ENCODE measurements at places on chromosomes 7 and 10.

DNA sequence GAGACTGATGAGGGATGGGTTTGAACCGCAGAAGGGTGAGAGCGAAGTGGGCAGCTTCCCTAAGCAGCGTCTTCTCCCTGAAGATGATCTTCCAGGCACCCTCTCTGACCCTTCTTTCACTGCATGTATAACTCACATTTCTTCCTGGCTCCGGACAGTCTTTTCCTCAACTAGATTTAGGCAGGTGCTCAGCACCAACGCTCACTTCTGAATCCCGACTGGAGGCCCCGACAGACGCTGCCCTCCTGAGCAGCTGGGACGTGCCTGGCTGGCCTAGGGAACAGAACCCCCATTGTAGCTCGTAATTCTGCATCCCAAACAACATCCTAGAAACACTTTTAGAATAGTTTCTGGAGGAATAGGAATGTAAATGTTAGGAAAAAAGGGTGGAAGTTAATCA lies 206.6 kb downstream of the DIP2C start:
- DNase-seq: no peak

DNA sequence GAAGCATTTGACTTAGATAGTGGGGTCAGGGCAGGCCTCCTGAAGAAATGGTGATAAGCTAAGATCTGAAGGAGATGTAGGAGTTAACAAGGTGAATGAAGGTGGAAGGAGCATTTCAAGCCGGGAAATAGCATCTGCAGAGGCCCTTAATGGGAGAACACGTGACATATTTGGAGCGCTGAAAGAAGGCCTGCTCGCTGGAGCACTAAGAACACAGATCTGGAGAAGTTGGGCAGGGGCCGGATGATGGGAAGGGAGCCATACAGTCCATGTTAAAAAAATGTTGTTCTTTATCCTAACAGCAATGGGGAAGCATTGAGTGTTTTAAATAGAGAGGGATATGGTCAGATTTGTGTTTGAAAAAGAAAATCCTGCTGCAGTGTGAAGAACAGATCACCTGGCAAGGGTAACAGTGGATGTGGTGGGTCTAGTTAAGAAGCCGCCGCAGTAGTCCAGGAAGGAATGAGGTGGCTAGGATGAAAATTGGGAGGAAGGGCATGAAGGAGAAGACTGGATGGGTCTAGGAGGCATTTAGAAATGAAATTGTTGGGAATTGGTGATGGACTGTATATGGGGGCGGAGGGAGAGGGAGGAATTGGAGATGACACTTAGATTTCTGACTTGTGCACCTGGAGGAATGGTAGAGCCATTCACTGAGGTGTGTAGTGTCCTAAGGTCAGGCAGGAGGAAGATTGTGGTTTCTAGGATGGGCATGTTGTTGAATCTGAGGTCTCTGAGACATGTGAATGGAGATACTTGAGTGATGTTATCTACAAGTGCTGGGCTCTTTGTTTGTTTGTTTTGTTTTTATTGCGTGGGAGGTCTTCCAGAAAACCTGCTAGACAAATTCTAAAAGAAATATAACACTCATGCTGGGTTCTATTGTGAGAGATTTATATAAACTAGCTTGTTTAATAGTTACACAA lies 58.4 kb downstream of the MET start:
- DNase-seq: no peak

- no peak for DNase-seq
These were observed 906.2 kb downstream of the LRMDA start for GRCh38 chr10:76337641-76338040.

GRCh38 chr10:85900061-85900460 lies 466.5 kb downstream of the GRID1 start:
- no peak for DNase-seq

- no peak for DNase-seq
These were observed 52.8 kb upstream of the PTER start for GRCh38 chr10:16384021-16384420.

- no peak for DNase-seq
These were observed 222.0 kb downstream of the TWIST1 start for GRCh38 chr7:18895456-18895855.

DNA sequence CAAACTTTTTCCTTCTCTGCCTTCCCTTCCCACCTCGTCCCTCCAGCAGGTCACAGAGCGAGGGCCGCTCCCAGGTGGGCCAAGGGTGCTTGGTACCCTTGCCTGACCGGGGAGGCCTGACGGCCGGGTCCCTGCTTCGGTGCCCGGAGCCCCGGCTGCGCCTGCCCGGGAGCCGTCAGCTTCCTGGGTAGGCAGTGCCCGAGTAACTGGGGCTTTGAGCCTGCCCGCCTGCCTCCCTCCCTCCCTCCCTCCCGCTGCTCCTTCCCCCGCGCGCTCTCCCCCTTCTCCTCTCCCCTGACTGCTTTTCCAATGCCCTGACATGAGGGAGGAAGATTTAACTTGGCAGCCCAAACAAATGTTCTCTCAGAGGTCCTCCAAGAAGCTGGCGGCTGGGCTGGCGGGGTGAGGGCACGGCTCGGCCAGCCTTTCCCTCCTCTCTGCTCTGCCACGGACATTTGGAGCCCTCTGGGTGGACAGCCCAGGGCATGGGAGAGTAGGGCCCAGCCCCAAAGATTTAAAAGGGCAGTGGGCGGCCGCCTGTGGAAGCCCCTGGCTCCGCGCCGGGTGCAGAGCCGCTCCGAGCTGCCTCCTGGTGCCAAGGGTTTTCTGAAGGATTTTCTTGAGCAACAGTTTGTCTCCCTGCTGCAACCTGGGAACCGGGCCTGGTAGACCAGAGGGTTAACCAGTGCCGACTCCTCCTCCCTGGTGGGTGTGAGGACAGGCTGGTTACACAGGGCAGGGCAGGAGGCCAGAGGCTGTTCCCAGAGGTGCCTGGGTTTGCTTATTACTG lies 2.0 kb downstream of the ZMIZ1 start:
- peak; percentile 96 for DNase-seq

DNA sequence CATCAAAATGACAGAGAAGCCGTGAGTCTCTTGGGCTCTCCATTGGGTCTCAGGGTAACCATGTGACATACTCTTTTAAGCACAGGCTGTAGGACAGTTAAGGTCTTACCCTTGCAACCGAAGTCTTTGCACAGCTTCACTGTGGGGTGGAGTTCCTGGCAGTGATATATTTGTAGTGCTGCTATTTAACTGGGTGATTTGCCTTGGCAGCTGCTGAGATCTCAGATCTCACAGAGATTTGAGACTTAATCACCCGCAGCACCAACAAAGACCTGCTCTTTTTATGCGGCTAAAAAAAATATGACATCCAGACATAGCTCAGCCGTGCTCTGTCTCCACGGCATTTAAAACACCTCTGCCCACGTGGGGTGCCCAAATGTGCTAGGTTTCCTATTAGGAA lies 63.4 kb upstream of the NPTX2 start:
- no peak for DNase-seq
